ENCODE measurements at places on chromosomes 2 and 18. TPM values are rescaled to one million over a fixed set of nuclear protein-coding genes. Genes with fewer than 3 reads are reported as not detected.

DNA sequence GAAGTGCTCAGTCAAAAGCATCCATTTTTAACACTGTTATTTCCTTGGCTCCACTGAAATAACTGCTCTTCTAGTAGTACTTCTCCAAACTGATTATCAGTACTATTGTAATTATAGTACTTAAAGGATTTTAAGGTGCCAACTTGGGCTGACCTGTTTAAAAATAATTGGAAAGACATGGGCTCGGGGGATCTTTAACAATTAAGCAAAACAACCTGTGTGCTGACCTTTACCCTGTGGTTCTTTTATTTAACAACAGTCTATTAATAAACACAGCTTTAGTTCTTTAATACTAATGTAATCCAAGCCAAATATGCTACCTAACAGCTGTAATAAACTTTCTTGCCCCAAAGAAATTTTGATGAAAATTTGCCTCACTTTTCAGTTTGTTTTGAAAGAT, 6.9 kb upstream of the ITPRID2 start:
- no peak for DNase-seq

DNA sequence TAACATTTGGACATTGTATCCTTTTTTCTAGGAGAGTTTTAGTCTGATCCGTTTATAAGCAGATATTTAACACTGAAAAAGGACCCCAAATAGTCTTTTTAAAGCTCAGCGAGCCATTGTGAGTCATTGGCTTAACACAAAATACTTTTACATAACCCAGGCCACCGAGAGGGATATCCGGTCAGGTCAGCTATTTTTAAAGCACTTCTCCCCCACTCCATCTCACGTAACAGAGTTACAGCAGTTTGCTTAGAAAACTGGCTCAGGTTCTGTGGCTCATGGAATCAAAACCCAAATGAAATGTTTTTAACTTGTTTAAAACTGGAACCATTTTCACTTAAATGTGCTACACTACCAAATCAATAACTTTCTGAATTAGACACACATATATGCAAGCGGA, 23.9 kb downstream of the COL4A3 start:
- no peak for DNase-seq

DNA sequence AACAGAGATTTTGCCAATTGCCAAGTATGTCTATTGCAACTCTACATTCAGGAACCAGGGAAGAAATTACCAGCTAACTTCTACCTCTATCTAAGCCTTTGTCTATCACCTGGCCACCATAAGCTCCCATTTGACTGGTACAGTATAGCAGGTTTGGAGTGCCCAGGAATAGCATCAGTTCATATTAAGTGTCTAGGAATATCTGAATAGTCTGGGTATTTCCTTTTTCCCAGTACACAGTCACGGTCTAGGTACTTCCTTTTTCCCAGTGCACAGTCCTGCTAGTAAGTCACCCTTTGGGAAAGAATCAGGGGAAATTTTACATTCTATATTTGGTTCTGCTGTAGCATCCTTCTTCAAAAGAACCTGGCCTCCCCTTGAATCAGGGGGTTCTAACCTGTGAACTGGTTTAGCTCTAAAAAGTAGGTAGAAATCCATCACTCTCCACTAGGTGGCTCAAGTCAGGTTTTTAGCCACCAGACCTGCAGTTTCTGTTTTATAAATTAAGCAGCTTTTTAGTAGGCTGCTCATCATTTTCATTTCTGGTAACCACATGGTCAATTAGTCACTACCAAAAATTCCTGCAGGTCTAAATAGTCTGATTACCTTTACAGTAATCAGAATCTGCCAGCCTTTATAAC, 49.3 kb upstream of the DNAJC10 start:
- DNase-seq: no peak

Gene IFIH1
- total RNA-seq: 63.0 TPM

Gene CRYGD
- total RNA-seq: not detected

GRCh38 chr18:65983750-65984149, 232.9 kb downstream of the CDH7 start:
- DNase-seq: no peak

DNA sequence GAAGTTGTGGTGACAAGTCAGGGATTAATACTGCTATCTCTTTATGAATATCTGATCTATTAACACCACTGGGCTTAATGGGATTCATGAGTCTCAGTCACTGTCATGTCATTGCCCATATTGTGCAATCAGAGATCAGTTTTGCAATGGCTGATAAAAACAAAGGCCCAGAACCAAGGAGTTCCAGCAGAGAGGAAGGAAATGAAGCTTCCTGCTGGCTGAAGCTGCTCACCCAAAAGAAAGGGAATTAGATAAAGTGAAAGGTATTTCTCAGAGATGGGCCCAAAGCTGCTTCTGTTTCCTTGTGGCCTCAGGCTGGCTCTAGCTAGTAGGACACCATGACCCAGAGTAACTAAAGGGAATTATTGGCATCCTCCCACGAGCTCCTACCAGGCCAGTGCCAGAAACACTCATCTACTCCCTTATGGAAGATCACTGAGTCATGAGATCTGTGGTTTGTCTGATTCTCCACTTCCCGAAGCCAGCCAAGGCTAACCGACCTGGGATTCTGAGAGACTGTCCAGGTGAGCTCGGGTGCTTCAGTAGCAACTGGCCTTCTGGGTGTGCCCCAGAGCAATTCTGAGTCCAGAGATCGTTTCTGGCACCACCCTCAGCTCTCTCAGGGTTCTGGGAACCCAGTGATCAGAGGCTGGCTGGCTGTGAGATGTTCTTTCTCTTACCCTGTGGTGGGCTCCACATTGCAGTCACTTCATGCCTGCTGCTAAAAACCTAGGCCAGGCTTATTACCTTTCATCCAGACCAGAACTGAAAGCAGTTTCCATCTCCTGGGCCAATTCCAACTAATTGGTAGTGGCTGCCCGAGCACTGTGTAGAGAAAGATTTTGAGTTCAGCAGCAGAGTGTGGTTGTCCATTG, 129.5 kb upstream of the PELI1 start:
- DNase-seq: no peak
